ENCODE measurements at places on chromosomes 5 and 9.

DNA sequence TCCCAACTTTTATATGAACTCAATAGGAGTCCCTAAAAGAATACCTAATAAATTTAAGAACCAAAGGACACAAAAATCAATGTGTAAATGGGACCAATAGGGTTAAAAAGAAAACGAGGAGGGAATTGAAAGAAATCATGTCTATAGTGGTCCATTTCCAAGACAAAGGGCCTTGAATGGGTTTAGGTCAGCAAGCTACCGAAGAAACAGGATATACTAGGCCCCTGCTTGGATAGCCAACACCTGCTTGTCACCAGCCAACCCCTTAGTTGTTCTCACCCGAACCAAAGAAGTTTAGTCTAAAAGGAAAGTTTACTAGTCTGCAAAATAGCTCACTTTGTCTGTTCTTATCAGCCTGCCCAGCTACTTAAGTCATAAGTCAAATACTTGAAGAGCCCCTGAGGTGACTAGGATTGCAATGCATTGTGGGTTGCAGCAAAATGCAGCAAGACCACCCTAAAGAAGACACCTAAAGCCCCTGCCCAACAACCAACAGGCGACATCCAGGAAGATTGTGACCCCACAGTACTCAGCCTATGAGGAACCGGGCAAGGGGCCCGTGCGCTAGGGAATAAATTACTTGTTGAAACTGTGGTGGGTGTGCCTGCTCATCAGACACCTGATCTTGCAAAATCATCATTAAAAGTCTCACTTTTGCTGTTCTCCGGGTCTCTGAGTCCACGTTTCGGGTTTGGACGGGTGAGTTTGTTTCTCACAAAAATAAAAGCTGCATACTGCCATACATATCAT, 183.9 kb upstream of the PPP1R26 start:
- no peak for DNase-seq

GRCh38 chr9:111945216-111945615, 48.6 kb downstream of the UGCG start:
- peak; percentile 77 for DNase-seq

DNA sequence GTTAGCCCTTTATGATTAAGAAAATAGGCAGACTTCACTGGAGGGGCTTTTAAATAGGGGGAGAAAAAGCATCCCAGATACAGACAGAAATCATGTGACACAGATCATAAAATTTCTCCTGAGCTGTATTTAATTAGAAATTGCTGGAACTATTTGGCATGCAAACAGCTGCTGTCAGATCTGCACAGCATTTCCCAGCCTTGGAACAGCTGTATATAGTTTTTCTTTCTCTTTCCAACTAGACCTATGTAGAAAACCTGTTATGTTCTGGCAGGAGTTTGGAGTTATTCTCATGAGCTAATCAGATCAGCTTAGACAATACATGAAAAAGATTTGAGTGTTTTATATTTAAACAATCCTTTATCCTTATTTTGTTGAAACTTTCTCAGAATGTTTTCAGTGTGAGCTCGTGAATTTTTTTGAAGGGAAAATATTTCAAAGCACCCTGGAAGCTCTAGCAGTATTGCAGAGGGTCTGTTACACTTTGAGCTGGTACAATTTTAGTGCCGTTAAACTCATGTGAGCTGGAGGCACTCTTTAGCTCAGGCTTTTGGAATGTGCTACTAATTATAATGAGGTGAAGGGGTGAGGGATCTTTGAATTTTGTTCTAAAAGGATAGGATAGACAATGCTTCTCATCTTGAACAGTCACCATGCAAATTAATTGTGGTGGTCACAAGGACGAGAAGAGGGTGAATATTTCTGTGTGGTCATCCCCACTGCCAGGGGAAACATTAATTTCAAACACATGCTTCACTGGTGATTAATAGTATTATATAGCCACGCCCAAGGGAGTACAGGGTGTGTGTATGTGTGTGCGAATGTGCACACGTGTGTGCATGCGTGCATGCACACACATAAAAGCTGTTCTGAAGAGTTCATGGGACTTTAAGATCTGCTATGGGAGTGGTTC, 239.4 kb upstream of the FBXL7 start:
- DNase-seq, result peak; percentile 10

GRCh38 chr9:127166651-127167524, 44.5 kb upstream of the ANGPTL2 start:
- no peak for DNase-seq

GRCh38 chr5:87754009-87754757, 341.5 kb upstream of the CCNH start:
- no peak for DNase-seq

- no peak for DNase-seq
Measured at GRCh38 chr5:68528821-68529273, 313.3 kb downstream of the PIK3R1 start.

All from AG08395 (cell line).